ENCODE measurements at places on chromosomes 1 and 21.

GRCh38 chr1:13725714-13726175 is 25.8 kb downstream of the PRDM2 start:
- DNase-seq = peak; percentile 92

DNA sequence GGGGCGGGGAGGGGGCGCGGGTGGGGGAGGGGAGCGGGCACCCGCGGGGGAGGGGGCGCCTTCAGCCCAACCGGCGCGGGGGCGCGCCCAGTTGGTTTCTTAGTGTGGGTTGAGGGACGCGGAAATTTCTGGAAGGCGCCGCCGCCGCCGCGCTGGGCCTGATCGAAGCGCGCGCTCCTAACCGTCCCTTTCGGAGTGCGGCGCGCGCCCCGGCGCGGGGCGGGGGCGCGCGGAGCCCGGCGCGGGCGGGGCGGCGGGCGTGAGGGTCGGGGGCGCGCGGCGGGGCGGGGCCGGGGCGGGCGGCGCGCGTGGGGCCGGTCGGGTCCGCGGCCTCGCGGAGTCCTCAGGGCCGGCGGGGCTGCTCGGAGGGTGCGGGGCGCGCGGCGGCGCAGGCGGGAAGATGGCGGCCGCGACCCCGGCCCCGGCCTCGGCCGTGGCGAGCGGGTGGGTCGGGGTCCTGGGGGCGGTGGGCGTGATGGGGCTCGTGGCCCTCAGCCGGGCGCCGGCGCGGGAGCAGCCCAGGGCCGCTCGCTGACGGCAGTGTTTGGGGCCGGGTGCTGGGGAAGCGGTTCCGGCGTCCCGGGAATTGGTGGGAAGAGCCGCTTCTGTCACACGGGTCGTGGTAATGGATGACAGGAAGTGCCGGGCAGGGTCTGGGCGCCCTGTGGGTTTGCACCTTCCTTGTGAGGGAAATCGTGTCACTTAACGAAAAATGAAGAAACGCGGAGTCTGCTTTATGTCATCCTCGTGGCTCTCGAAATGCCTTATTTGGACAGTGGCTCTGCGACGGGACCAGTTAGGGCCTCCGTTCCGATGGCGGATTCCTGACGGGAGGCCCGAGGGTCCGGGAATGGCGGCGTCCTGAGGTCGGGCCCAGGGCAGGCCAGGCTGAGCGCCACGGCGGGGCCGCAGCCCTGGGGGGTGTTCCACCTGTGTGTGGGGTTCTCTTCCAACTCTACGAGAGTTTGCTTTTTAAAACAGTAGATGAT is 764 bp downstream of the PKNOX1 start:
- peak; percentile 61 for DNase-seq

DNA sequence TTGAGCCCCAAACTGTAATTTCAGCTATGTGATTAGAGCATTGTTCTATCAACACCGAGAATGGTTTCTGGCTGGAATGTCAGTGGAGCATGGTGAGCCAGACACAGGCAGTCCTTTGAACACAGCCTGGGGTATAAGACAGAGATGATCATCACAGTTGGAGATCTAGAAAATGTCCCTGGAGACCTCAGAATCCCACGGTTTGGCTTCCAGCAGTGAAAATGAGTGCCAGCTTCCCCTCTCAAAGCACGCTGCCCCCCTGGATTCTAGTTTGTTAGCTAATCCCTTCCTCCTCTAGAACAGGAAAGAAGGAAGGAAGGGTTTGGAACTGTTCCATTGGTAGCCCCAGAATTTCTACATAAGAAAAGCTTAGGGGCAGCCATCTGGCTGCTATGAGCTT is 59.9 kb upstream of the JAK1 start:
- peak; percentile 9 for DNase-seq

DNA sequence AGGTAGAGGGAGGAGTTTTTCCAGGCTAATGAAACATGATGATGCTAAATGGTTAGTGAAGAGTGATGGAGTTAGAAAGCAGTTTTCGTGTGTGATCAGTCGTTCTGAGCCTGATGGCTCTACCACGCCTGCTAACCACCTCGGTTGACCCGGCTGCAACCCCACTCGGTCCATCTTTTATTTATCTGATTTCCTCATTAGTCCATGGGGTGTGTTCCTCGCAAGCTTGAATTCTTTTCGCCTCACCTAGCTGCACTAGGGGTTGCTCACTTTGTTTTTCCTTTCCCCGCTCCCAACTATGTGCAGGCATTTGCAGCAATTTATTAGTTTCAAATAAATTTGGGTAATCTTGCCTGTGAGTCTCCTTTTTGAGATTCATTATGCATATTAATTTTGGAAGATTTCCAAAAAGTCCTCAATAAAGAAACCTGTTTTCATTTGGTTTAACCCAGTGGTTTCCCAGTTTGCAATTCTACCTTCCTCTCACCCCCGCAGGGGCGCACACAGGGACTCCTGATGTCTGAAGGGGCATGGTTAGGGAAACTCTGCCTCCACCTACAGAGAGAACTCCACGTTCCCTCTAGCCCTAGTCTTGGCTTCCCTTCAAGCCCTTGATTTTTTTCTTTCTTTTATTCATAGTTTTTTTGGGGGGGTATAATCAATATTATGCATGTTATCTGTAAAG is 12.6 kb downstream of the B3GALT5 start:
- no peak for DNase-seq

DNA sequence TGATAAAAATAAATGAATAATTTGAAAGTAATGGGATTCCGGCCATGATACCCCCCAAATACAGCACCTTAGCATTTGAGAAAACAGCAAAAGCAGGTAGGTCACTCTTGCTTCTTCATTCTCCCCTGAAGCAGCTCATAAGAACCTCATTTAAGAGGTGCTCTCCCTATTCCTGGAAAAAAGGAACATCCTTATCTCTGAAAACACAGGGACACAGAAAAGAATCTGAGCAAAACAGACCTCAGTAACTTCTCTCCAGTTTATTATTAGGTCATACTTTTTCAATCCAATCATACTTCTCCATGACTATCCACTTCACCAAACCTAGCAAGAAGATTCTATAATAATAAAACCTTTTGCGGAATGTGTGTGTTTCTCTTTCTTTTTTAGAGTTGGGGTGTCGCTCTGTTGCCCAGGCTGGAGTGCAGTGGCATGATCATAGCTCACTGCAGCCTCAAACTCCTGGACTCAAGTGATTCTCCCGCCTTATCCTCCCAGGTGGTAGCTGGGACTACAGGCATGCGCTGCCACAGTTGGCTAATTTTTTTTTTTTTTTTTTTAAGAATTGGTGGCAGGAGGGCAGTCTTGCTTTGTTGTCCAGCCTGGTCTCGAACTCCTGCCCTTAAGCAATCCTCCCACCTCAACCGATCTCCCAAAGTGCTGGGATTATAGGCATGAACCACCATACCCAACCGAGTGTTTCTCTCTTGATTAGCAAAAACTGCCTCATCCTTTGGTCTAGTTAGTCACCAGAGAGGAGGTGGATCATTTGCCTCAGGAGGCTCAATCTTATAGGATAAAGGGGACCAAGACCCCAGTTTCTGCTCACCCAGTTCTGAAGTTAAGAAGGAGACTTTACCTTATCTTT is 10.6 kb upstream of the TRIM33 start:
- DNase-seq = no peak
